ENCODE measurements at places on chromosomes 2 and 18.

DNA sequence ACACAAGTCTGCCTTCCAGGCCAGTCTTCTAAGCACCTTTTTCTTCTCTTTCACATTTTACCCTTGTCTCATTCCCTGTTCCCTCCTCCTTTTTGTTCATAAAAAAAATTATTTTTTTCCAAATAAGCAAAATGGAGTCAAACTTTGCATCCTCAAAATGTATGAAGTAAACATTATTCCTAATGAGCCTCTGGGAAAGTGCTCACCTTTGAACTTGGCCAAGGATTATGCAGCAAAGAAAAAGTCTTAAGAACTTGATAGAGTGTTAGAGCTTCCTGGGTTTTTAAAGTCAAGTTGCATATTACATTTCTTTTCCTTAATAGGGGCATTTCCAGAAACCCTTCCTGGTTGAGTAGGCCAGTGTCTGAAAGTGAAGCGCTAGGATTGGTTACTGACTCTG, 31.6 kb downstream of the EPAS1 start:
- no peak for DNase-seq

DNA sequence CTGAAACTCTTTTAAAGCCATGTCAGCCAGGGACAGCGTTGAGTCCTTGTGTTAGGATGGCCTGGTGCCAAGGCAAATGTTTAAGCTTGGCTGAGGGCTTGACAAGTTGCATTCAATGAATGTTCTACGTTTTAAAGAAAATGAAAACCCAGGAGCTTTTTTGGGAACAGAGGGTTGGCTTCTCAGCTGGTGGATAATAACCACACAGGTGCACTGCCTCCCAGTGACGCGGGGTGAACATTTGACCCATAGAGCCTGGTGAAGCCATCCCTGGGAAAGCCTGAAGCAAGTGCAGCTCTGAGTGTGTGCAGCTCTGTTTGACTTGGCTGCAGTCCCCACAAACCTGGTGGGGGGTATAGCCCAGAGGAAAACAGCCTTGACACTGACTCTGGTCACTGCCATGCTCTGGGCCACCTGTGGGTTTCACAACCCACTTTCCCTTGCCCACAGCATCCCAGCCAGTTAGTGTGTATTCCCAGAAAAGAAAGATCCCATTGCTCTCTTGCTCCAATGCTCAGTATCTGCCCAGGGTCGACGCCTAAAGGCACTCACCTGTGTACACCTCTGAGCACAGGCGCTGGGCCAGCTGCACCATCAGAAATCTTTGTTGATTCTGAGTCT, 874.9 kb downstream of the RNF144A start:
- DNase-seq: peak; percentile 90

DNA sequence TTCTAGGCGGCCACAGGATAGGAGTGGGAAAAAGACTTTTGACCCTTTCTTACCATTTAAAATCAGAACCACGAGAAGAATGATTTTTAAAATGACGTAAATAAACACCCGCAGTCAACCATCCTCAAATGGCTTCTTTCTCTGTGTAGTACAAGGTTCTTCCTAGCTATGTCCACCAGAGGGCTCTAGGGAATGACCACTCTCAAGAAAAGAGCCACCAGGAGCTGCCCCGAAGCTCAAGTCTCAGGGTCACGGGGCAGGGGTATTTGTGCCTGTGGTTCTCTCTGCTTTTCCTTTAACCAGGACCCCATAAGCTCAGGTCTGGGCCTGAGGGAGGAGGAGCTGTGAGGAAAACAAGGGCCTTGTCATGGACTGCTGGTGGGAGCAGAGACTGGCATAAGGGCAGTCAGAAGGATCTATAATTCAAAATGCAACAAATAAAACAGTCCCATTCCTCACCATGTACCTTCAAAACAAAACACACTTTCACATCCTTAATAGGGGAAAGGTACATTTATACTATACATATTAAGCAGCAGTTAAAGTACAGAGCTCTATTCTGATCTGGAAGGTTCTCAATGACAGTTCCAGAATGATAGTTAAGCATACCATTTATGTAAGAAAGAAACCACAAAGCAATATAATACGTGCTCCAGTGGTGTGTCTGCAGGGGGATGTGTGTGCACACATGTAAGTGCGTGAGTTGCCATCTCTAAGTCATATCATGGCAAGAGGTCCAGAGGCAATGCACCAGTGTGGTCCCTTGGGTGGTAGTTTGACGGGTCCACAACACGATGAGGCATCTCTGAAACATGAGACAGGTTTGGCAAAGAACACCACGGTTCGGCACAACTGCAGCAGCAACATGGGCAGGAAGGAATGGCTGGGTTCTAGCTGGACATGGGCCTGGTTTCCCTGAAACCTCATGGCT, 18.6 kb downstream of the LYPD1 start:
- DNase-seq: no peak

DNA sequence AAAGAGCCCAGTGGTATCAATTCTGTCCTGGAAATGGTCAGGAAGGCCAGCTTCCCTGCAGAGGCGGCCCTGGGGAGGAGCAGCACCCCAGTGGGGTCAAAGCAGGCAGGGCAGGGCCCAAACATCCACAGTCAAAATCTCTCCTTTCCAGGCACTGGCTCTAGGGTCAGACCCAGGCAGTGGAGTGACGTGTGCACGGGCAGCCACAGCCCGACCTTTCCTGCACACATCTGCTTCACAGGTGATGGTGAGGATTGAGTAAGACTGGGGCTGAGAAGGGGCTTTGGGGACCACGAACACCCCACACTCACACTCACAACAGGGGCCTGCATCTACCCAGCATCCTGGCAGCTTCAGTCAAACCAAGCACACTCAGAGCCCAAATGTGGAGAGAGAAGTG, 97.8 kb upstream of the GLI2 start:
- DNase-seq: no peak

DNA sequence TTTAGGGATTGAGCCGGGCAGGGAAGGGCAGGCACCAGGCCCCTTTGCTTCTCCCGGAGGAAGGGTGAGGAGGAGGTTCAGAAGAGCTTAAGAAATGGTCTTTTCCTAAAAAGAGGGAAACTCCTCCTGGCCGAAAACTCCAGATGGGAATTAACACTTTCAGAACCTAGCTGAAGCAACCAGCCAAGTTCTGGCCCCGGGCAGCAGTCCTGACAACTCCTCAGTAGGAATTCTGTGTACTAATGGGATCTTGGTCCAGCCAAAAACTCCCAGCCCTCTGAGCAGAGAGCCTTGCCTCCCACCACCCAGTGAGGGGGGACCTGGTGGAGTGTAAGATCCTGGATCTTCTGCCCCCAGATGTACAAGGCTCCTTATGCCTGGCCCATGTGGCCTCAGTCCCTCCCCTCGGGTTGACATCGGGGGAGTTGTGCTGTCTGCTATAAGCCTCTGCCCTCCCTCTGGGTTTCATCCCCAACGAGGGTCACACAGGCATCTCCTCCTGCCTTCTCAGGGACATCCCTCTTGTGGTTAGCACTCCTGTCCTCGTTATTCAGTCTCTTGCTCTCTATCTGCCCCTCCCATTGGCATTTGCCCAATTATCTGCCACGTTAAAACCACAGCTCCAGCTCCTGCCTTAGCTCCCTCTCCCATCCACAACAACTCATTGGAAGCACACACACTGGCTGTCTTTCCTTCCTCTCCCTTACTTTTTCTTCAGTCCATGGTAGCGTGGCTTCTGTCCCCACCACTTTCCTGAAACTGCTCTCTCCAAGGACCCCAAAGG, 184.6 kb downstream of the CYP26B1 start:
- DNase-seq: no peak

DNA sequence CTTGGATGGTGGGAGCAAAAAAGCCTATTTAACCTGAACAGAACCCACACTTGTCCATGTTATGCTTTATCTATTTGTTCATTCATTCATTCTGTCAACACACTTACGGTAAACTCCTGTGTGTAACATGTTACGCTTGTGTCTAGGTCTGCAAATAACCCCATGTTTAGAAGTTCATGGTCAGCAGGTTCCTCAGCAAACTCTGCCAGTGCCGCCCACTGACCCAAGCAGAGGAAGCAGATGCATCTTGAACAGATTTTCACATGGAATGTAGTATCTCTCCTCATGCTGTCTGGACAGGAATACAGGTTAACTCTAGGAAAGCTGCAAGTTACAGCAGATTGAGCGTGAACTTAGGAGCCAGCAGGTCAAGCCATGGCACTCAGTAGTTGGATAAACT, 213.7 kb upstream of the COPS8 start:
- DNase-seq: no peak

GRCh38 chr2:122341007-122341406, 585.6 kb downstream of the TSN start:
- DNase-seq: no peak

GRCh38 chr18:35728676-35729075, 147.1 kb downstream of the GALNT1 start:
- DNase-seq: no peak

DNA sequence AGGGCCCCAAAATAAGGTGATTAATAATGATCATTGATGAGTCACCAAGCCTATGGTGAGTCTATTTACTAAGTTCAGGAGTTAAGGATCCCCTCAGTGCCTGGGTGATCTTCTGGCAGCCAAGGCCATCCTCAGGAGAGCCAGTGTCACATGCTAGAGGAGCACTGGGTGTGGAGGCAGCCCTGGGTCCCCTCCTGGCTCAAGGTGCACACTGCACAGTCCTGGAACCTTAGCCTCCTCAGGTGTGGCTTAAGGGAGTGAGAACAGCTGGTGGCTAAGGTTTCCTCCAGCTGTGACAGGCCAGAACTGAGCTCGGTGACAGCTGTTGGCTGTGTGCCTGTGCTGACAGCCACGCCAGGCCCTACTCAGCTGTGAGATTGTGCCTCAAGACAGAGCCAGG, 52.1 kb upstream of the ACAA2 start:
- DNase-seq: no peak

GRCh38 chr2:190432567-190433231, 24.5 kb downstream of the MFSD6 start:
- no peak for DNase-seq

DNA sequence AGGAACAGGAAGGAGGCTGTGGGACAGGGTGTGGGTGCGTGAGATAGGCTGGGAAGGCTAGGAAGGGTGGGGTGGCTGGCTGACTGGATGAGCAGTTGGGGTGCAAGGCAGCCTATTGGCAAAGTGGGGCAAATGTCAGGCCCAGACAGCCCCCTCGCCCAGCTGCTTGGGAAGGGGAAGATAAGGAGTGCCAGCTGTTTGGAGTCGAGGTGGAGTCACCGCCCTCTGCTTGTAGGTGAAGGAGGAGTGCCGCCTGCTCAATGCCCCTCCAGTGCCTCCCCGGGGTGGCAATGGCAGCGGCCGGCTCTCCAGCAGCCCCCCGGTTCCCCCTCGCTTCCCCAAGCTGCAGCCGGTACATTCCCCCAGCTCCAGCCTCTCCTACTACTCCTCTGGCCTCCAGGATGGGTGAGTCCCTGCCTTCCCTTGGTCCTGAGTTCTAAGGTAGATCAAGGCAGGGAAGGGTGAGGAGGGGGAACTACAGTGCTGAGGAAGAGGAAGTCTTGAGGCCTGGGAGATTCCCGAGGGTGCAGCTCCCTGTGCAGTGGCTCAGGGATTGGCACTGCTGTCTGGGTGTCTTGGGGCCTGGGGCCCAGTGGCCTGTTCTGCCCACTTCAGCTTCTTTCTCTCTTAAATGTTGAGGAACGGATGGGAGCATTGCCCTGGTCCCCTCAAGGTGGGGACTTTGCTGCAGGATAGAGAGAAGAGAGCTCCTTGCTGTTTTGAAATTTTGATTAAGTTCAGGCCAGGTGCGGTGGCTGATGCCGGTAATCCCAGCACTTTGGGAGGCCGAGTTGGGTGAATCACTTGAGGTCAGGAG, 13.3 kb downstream of the GAREM2 start:
- no peak for DNase-seq

DNA sequence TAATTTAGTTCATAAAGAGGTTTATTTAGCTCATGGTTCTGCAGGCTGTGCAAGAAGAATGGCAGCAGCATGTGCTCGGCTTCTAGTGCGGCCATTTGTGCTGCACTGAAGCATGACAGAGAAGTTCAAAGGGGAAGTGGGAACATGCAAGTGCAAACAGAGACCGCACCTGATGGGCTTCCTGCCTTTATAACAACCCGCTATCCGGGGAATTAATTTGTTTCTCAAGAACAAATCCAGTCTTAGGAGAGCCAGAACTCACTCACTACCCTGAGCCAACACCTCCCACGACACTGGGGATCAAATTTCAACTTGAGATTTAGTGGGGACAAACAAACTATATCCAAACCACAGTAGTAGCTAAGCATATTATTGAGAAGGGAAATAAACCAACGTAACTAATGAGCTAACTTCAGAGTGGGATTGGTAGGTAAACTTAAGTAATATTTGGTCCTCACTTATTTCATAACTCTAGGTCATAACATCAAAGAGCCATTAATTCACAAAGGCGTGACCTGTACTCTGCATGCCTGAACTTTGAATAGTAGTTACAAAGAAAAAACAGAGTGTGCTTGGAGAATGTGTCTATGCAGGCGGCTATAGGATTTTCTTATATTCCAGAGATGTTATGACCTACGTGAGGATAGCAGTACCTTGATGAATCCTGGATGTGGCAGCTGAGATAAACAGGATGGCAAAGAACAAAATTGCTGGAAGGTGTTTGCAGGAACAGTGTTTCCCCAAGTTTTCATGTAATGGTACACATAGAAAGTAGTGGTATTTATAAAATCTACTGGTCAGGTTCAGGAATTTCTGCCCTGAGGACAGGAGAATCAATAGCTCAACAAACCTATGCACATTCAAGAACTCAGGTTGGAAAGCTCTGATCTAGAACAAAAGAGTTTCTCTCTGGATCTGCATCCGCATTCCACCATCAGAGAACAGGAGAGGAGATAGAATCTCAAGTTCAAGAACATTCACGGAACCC, 845.9 kb upstream of the ID2 start:
- no peak for DNase-seq

GRCh38 chr2:164779383-164780057, 62.1 kb downstream of the COBLL1 start:
- DNase-seq: no peak

DNA sequence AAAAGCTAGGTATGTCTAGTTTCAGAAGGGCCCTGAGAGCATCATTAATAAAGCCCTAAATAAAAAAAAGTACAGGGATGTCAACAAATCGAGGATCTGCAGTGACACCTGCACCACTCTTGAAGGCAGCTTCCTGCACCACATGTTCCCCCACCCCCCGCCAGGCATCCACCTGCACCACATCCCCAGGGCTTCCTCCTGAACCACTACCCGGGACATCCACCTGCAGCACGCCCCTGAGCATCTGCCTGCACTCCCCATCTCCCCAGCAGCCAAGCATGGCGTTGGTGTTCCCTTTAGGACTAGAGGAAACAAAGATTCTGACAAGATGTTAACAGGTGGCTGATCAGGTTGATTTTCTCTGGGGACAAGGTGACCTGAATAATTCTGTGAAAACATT, 55.2 kb downstream of the DLGAP1 start:
- DNase-seq: no peak

GRCh38 chr2:46298272-46298521, 990 bp downstream of the EPAS1 start:
- no peak for DNase-seq

GRCh38 chr2:238126775-238127164, 11.7 kb upstream of the KLHL30 start:
- no peak for DNase-seq

DNA sequence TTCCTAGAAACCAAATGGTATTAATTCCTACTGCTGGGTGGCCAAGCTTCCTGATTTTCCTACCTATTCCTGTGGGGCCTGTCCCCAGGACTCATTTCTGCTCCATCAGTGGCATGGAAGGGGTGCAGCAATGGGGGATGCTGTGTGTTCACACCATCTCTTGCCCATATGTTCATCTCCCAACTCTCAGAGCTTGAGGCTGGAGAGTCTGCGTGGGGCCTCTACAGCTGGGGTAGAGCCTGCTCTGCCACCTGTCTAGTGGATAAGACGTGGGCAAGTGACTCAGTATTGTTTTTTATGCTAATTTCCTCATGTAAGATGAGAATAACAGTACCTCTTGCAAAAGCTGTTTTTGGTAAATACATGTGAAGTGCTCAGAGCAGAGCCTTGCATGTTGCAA, 149.8 kb downstream of the ACTR3 start:
- no peak for DNase-seq
